ENCODE measurements at places on chromosomes 4 and X.

- DNase-seq, result no peak
Observed at GRCh38 chr4:177573507-177573906, 131.3 kb upstream of the AGA start.

- DNase-seq, result peak; percentile 15
Observed at GRCh38 chr4:55321707-55322264, 24.3 kb upstream of the SRD5A3 start.

DNA sequence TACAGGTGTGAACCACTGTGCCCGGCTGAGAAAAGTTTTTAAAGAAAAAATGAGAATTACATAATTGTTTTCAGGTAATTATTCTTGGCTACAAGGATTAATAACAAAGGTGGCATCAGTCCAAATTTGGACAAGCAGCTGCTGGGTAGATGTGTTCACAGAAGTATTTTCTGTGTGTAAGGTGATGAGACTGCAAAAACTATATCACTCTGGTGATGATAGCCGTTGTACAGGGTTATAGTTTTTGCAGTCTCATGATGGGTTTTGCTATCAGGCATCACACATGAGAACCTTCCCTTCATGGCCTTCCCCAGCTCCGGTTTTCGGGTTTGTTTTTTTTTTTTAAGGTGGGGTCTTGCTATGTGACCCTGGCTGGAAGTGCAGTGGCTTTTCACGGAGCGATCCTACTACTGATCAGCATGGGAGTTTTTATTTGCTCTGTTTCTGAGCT lies 5.1 kb upstream of the SLC10A3 start:
- no peak for DNase-seq

- DNase-seq, result no peak
Observed at GRCh38 chr4:176153124-176153523, 42.3 kb downstream of the SPATA4 start.

GRCh38 chr4:139674875-139675550 lies 9.4 kb downstream of the MGST2 start:
- DNase-seq, result no peak

GRCh38 chr4:177047070-177047850 lies 254.5 kb upstream of the VEGFC start:
- DNase-seq, result peak; percentile 7

- DNase-seq, result no peak
Observed at GRCh38 chrX:78708816-78709215, 38.7 kb upstream of the LPAR4 start.
